Esophagus squamous epithelium (tissue), 5 donors: ENCODE measurements at places on chromosomes 5 and 9.

DNA sequence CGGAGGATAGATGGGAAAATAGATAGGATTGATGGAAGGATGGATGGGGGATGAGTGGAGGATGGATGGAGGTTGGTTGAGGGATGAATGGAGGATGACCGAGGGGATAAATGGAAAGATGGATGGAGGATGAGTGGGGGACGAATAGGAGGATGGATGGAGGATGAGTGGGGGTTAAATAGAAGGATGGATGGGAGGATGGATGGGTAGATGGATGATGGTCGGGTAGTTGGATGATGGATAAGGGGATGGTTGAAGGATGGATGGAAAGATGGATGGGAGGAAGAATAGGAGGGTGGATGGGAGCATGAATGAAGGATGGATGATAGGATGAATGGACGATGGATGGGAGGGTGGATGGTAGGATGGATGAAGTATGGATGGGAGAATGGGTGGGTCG is 219.3 kb upstream of the IER5L start:
- no peak overlapping the region for H3K27ac ChIP-seq
- peaks cover 2% of the 10 kb centered on the region for H3K4me1 ChIP-seq
- DNase-seq: no peak
- H3K4me3 ChIP-seq: no peak overlapping the region
- H3K27me3 ChIP-seq: no peaks in the 10 kb centered on the region

GRCh38 chr5:83715236-83716065 is 5.2 kb downstream of the HAPLN1 start:
- H3K27me3 ChIP-seq: no peaks in the 10 kb centered on the region
- H3K36me3 ChIP-seq: no peaks in the 10 kb centered on the region
- H3K27ac ChIP-seq: no peak overlapping the region
- H3K4me3 ChIP-seq: no peak overlapping the region

DNA sequence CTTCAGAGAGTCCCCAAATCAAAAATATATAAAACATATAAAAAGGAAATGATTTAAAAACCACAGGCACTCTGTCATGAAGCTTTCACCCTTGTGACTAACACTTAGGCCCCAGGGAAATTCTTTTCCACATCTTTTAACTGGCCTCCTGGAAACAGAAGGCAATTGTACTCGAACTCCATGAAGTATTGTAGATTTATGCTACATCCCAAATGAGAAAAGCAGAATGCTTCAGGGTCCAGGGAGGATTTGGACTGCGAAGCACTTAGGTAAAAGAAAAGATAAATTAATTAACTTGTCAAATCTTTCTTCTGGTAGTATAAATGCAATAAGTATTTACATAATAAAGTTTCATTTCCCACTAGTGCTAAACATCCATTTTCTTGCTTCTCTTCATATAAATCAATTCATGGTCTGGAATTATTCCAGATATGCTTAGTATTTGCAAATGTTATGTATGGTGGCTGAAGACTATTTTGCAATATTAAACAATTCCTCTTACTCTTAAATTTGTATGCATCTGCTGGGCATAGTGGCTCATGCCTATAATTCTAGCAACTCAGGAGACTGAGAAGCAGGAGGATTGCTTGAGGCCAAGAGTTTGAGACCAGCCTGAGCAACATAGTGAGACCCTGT is 64.9 kb upstream of the ELL2 start:
- no peaks in the 10 kb centered on the region for H3K36me3 ChIP-seq
- peaks cover 23% of the 10 kb centered on the region for H3K4me1 ChIP-seq
- no peak overlapping the region for H3K4me3 ChIP-seq
- H3K27me3 ChIP-seq: no peaks in the 10 kb centered on the region
- DNase-seq: no peak

- H3K4me1 ChIP-seq: no peaks in the 10 kb centered on the region
- no peaks in the 10 kb centered on the region for H3K36me3 ChIP-seq
- H3K4me3 ChIP-seq: no peak overlapping the region
- DNase-seq: no peak
Measured at GRCh38 chr9:135517407-135517822, 3.8 kb upstream of the LCN1 start.

DNA sequence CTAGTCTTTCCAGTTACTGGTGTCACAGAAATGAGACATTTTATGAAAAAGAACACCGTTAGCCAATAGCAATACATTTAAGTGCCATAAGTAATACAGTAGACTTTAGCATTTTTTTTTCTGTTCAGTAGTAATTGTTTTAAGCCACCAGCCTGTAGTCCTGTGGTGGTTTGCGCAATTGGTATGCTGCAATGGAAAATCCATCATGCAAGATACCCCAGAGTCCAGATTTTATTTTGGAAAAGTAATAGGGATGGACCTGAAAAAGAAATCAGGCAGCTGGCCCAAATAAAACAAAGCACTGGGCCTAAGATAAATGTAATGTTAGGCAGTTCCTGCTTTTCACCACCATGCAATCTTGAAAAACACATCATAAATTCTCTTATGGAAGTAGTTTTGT is 94.6 kb upstream of the RASGRF2 start:
- no peak overlapping the region for H3K4me3 ChIP-seq
- DNase-seq: no peak
- no peaks in the 10 kb centered on the region for H3K36me3 ChIP-seq
- H3K27ac ChIP-seq: no peak overlapping the region
- no peaks in the 10 kb centered on the region for H3K27me3 ChIP-seq

GRCh38 chr5:36637101-36637500 is 30.7 kb downstream of the SLC1A3 start:
- H3K27me3 ChIP-seq: no peaks in the 10 kb centered on the region
- H3K27ac ChIP-seq: no peak overlapping the region
- no peaks in the 10 kb centered on the region for H3K36me3 ChIP-seq
- no peak for DNase-seq

GRCh38 chr5:134979416-134979815 is 11.7 kb downstream of the CATSPER3 start:
- no peaks in the 10 kb centered on the region for H3K4me1 ChIP-seq
- H3K36me3 ChIP-seq: no peaks in the 10 kb centered on the region
- H3K27me3 ChIP-seq: no peaks in the 10 kb centered on the region

DNA sequence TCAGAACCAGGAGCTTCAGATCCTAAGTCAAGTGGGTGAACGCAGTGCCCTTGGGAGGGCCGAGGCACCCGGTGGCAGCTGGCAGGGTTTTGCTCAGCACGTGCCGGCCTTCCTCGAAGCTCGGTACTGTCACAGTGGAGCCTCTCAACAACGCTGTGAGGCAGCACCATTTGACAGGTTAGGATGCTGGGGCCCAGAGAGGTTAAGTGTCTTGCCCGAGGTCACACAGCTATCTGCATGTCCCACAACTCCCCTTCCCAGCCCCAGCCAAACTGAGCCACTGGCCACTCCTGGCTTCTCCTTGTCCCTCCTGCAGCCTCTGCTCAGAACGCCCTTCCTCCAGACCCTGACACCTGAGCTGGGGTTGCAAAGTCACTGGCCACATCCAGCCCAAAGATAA is 43.7 kb upstream of the RPL26L1 start:
- H3K27me3 ChIP-seq: no peaks in the 10 kb centered on the region
- peaks cover 28% of the 10 kb centered on the region for H3K4me1 ChIP-seq
- DNase-seq: no peak
- H3K36me3 ChIP-seq: peaks cover 100% of the 10 kb centered on the region
- H3K4me3 ChIP-seq: no peak overlapping the region

DNA sequence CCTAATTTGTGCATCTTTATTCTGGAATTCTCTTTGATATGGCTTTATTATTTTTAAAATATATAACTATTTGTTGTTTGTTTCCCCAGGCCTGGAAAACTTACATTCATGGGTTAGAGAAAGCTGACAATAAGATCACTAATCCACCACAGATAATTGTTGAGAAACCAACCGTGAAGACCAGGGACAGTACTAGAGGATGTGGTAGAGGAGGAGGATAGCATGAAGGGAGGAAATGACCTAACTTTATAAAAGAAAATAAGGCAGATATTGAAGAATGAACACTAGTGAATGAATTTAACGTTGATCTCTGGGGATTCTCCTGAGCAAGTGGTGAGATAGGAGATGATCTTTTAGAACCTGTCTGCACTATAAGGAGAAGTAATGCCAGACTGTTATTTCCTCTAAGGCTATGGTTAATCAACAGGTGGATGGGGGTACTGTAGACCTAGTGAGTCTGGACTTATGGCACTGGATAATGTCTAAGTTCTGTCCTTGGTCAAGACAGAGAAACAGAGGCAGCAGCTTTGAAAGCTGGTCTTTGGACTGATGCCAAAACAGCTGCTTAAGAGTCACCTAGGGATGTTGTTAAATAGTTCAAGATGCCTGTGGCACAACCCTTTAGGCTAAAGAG is 52.4 kb downstream of the NREP start:
- H3K4me3 ChIP-seq: no peak overlapping the region
- H3K27ac ChIP-seq: no peak overlapping the region
- DNase-seq: no peak
- H3K4me1 ChIP-seq: no peaks in the 10 kb centered on the region
- H3K36me3 ChIP-seq: no peaks in the 10 kb centered on the region

GRCh38 chr5:122608222-122608621 is 166.7 kb upstream of the SNX2 start:
- H3K4me3 ChIP-seq: no peak overlapping the region
- H3K4me1 ChIP-seq: no peaks in the 10 kb centered on the region
- no peaks in the 10 kb centered on the region for H3K36me3 ChIP-seq
- DNase-seq: no peak
- no peak overlapping the region for H3K27ac ChIP-seq

DNA sequence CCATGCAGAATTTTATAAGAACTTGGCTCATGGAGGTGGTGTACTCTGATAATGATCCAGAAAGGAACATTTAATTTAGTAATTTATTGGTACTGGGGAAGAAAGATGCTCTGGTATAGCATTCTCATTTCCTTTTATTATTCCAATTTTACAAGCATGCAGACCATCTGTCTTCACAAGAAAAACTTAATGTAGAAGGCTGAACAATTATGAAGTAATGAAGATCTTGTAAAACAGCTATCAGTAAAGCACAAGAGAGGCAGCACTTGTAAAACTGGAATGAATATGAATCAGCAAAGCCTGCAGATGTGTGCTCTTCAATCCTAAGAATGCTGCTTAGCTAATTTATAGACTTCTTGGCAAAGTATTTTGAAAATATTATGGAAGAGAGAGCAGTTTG is 300.0 kb downstream of the YTHDC2 start:
- DNase-seq: no peak
- no peak overlapping the region for H3K27ac ChIP-seq

- no peak overlapping the region for H3K4me3 ChIP-seq
- H3K27ac ChIP-seq: no peak overlapping the region
- H3K4me1 ChIP-seq: peaks cover 3% of the 10 kb centered on the region
- no peaks in the 10 kb centered on the region for H3K36me3 ChIP-seq
- H3K27me3 ChIP-seq: no peaks in the 10 kb centered on the region
Measured at GRCh38 chr9:91032121-91032531, 230.5 kb downstream of the SYK start.

DNA sequence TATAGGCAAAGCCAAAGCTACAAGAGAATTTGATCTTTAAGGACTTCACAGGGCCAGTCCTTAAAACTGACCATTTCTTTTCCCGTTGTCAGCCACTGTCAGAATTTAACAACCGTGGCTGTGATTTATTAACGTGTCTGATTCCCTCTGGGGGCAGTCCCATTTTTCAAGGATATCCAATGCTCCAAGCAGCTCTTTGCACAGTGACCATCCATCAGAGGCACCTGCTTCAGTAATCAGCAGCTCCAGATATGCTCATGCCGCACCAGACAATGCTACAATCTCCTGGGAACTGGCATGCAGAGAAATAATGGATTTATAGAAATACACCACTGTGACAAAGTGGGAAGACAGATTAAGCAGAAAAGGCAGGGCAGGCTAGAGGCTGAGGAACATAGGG is 163.3 kb upstream of the PPP1R2B start:
- no peaks in the 10 kb centered on the region for H3K27me3 ChIP-seq
- no peak for DNase-seq
- H3K4me3 ChIP-seq: no peak overlapping the region
- no peaks in the 10 kb centered on the region for H3K36me3 ChIP-seq

DNA sequence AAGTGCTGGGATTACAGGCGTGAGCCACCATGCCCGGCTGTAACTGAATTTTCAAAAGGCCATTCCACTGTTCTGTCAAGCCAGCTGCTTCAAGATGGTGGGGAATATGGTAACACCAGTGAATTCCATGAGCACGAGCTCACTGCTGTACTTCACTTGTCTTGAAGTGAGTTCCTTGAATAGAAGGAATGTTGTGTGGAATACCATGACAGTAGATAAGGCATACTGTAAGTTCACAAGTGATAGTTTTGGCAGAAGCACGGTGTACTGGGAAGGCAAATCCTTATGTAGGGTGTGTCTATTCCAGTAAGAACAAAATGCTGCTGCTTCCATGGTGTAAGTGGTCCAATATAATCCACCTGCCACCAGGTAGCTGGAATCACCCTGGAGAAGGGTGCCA is 6.6 kb upstream of the PRXL2C start:
- no peaks in the 10 kb centered on the region for H3K4me1 ChIP-seq
- H3K27me3 ChIP-seq: no peaks in the 10 kb centered on the region
- H3K36me3 ChIP-seq: no peaks in the 10 kb centered on the region

DNA sequence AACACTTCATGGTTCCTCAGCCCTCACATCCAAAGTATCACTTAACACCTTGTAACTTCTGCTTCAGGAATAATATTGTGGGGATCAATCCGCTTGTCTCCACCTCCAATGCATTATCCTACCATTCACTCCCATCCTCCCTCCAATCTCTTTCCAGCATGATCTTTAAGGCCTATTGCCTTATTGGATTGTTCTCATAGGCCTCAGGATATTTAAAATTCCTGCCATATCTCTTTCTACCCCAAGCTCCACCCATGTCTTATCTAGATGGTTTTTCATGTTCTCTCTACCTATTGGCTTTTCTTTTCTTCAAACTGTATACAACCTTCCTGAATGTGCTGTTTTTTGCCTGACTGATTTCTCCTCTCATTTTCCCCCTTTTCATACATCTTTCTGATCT is 7.2 kb downstream of the KDM4C start:
- peaks cover under 1% of the 10 kb centered on the region for H3K4me1 ChIP-seq
- no peak overlapping the region for H3K4me3 ChIP-seq
- no peak for DNase-seq
- no peaks in the 10 kb centered on the region for H3K36me3 ChIP-seq
- H3K27ac ChIP-seq: no peak overlapping the region

DNA sequence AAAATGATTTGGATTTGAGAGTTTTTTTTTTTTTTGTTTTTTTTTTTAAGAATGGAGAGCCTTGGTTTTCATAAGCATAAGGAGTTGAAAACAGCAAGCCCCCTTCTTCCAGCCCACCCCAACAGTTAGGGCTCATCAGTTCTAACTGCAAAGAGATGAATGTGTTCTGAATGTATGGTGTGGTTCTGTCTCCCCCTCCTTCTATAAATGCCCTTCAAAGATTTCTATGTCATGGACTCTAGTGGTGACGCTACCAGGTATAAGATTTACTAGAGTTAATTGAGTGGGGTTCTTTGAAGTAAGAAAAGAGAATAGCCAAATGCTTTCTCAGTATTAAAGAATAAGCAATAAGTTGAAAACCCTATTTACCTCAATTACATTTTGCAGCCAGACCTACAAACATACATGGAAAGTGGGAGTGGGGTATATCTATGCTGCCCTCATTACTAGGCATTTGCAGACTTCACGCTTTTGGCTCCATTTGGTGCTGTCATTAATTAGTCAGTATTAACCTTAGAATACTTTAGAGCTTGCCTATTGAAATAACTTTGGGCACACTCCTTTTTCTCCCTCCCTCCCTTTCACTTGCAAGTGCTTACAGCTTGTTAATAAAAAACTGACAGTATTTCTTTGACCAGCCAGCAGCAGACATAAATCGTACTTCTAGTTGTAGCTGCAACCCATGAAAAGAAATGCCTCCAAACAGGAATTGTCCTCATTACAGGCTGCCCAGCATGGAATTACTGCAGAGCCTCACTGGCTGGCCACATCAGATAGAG is 667.2 kb upstream of the ZNF608 start:
- peaks cover 18% of the 10 kb centered on the region for H3K4me1 ChIP-seq
- no peak overlapping the region for H3K27ac ChIP-seq
- no peaks in the 10 kb centered on the region for H3K27me3 ChIP-seq
- H3K4me3 ChIP-seq: no peak overlapping the region

GRCh38 chr5:81786496-81786895 is 35.6 kb upstream of the SSBP2 start:
- H3K36me3 ChIP-seq: no peaks in the 10 kb centered on the region
- no peaks in the 10 kb centered on the region for H3K27me3 ChIP-seq
